Hematopoietic multipotent progenitor cell (in vitro differentiated cells): ENCODE measurements at places on chromosomes 16 and 17.

DNA sequence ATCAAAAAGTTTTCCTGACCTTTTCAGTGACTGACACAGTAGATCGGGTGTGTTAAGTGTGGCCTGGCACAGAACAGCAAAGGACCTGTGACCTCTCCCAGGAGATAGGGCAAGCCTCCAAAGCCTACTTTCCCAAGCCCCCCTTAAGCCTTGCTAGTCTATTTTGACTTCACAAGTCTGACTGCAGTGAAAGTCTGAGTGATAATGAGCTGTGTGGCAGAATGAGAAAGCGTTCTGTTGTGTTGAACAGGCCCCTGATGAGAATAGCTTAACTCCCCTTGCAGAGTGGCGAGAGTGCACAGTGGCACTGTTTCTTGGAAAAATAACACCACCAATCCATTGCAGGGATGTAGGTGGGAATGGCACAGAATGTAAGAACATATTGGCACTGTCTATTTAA is 32.8 kb downstream of the MMD start:
- no peak for DNase-seq

DNA sequence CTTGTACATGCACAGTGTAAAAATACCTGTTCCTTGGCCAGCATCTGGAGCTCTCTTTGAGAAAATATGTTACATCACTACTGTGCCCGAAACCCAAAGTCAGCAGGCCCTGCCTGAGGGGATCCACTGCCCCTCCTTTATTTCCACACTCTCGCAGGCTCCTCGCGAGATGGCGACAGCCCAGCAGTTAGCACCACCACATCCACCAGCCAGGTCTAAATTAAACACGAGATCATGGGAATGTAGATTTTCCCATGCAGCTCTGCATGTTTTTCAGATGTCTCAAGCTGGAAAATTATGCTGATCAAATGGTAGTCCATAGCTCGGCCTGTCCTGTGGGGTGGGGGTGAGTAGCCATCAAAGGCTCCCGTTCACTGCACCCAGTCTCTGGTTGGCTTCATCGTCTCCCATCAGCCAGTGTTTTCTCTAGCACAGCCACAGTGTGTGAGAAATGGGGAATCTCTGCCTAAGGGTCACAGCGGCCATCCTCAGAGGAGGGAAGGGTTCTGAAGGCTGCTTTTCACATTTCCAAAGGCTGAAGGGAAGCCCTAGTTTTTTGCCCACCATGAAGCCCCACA is 34.7 kb downstream of the EPN2 start:
- DNase-seq = no peak

- DNase-seq = no peak
Observed at GRCh38 chr16:28990375-28991040, 5.7 kb downstream of the LAT start.

DNA sequence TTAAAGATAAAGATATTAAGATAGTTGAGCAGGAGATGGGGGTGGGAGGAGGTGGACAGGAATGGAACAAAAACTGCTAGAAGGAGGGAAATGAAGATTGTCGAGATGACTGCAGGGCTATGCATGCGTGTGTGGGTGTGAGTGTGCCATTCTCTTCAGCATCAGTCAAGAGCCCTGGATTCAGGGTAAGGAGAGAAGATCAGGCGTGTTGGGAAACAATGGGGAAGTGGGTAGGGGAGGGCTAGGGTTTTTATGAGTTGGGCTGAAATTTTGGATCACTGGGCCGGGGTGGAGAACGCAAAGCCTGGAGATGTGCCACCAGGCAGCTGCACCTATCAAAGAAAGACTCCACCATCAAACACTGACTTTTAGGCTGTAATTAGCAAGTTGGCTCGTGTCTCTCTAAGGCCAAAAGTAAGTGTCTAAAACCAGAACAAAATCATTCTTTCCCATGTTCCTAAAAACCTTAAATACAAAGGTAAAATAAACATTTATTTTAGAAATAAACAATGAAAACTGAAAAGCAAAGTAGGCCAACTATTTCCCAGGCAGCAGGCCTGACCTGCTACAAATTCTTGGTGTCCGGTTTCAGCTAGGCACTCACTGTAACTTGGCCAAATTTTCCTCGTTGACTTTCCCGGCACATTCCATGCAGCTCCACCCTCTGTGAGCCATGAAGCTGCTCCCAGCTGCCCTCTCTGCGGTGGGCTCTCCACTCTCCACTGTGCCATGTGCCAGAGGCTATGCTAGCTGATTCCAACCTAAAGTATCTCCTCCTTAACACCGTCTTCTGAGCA is 4.2 kb downstream of the CDRT4 start:
- DNase-seq = no peak

- no peak for DNase-seq
Observed at GRCh38 chr16:86378831-86379504, 131.4 kb upstream of the FOXF1 start.

DNA sequence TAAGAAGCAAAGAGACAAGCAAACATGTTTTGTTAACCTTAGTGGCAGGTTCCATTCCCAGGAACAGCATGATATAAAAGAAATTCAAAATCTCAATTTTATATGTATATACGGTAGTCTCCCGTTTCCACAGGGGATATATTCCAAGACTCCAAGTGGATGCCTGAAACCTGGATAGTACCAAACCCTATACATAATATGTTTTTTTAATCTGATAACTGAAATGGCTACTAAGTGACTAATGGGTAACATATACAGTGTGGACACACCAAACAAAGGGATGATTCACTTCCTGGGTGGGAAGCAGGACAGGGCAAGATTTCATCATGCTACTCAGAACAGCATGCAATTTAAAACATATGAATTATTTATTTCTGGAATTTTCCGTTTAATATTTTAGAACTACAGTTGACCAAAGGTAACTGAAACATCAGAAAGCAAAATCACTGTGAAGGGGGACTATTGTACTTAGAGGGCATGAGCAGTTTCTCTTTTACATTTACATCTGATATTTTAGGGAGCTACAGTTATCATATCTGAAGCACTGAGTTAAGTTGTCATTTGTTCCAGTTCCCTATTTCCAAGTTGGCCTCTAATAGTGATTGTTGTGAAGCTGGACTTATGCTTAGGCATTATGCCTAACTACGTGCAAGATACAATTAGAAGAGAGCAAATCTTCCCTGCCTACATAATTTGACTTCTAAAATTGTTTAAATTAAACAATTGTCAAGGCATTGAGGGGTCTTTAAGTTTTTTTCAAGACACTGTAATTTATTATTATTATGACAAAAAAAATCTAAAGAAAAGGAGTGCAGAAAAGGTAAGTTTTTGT is 34.1 kb upstream of the ABCA6 start:
- no peak for DNase-seq

- no peak for DNase-seq
Observed at GRCh38 chr16:87058728-87059250, 258.4 kb downstream of the C16orf95 start.

- no peak for DNase-seq
Observed at GRCh38 chr17:26775219-26775822, 518.6 kb upstream of the WSB1 start.

DNA sequence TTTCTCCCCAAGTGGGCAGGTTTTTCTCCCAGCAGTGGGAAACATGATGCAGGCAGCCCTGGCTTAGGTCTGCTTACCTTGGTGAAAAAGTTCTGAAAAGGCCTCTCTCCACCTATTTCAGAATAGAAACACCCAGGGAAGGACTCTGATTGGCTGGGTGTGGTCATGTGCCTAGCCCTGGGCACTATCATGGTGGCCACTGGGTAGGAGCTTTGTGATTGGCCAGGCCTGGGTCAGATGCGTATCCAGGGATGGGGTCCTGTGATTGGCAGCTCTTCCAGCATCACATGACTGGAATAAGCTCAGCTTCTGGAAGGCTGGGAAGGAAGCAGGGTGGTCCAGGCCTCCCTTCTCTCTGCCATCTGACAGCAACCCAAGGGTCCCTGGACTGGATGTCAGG is 53.5 kb downstream of the ZDHHC7 start:
- no peak for DNase-seq

GRCh38 chr17:35786941-35787432 is 8.5 kb downstream of the MMP28 start:
- DNase-seq = no peak

- no peak for DNase-seq
Observed at GRCh38 chr17:67725373-67725791, 7.6 kb downstream of the NOL11 start.

- DNase-seq = no peak
Observed at GRCh38 chr17:69134112-69134511, 7.6 kb downstream of the ABCA6 start.

DNA sequence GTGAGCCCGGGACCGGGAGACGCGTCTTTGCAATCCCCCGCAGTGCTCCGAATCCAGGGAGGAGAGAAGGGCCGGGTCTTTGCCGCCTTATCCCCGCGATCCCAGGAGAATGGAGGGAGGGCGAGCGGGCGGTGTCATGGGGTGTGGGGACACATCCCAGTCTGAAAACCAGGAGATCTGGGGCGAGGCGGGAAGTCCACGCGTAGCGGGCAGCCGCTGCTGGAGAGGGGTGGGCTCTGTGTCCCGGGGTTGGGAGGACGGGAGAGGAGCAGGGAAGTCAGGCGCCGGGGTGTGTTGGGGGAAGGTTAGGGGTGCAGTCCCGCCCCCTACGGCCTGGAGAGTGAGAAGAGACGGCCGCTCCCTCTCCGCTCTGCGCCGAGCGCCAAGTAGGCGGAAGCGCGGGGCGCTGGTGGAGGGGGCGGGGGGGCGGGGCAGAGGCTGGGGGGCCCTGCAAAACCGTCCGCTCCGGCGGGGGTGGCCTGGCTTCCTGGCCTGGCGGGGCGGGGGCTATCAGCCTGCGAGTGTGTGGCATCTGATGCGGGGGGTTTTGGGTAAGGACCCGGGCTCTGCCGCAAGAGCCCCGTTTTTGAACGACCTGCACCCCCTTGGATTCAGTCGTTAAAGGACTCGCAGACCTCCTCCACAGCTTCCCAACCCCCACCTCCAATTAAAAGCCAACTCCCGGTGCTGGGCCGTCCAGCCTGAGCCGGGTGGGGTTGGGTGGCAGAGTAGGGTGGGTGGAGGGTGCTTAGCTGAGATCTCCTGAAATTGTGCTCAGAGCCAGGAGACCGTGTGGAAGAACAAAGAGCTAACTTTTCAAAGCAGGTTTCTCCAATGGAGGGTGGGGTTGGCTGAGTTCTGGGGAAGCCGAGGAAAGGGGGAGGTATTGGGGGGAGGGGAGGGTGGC is 654 bp downstream of the LASP1 start:
- DNase-seq = peak; percentile 61

DNA sequence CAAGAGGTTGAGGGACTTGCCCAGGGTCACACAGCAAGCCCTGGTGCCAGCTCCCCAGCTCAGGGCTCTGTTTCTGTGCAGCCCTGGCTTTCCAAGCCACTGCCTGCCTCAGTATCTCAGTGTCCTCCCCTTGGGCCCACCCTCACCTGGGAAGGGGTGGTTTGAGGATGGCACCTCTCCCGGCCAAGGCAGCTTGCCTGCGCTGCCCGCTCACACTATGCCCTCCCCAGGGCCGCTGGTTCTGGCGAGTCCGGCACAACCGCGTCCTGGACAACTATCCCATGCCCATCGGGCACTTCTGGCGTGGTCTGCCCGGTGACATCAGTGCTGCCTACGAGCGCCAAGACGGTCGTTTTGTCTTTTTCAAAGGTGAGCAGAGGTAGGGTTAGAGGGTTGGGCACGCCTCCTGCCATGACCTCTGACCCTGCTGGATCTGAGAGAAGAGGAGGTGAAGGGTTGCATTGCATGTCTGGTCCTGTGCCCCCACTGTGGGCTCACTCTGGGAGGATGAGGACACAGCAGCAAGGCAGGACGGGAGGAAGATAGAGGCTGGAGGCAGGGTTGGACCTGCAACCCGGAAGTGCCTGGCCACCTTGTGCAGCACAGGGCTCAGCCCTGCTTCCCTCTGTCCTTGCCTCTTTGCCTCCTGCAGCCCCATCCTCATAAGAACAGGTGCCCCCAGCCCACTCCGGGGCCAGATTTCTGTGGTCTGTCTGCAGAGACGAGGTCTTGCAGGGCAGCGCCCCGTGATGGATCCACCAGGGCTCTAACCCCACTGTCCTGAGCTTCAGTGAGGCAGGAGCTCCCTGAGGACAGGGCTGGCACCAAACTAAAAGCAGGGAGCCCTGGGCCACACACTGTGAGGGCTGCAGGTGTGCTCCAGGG is 16.7 kb downstream of the MMP15 start:
- DNase-seq = no peak

DNA sequence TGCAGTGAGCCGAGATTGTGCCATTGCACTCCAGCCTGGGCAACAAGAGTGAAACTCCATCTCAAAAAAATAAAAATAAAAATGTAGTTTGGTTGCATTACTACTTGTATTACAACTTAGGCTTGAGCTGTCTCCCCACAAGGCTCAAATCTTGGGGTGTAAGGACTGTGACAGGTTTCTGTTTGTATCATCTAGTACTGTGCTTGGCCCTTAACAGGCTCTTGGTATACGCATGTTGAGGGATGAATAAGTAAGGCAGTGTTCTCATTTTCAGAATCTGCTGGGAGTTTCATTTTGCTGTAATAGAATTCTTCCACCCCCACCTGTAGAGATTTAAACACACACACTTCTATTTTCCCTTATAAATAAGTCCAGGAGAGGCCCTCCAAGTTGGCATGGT is 289.4 kb upstream of the EEF2KMT start:
- no peak for DNase-seq

GRCh38 chr17:70239391-70239826 is 70.1 kb downstream of the KCNJ2 start:
- DNase-seq = no peak

DNA sequence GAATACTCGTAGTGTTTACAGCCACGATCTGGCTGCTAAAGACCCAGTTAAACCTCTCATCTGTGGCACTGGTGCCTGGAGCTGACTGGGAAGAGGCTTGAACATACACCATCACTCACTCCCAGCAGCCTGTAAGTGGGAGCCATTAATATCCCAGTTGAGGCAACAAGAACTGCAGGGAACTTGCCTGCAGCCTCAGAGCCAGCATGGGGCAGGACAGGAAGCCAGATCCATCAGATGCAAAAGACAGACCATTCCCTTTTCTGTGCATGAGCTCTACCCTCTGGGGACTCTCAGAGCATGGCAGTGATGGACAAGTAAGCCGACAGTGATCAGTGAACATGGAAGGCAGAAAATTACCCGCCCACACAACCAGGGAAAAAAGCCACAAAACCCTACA is 91.8 kb downstream of the TMEM132E start:
- no peak for DNase-seq

- DNase-seq = no peak
Observed at GRCh38 chr17:45118691-45119090, 13.6 kb downstream of the PLCD3 start.

DNA sequence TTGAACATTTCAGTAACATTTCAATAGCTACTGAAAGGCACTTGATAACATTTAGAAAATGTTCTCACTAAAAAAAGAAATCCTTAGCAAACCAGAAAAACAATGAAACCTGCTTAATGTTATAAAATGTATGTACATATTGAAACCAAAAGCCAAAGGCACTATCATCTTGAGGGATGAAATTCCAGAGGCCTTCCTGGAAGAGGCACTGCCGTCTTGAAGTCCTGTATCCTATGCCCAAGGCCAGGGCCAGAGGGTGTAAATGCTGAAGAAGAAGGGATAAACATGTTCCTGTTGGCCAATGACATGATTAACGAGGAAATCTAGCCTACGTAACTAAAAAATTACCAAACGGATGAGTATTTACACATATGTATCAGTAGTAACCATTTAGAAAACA is 57.0 kb upstream of the DNAH17 start:
- no peak for DNase-seq

DNA sequence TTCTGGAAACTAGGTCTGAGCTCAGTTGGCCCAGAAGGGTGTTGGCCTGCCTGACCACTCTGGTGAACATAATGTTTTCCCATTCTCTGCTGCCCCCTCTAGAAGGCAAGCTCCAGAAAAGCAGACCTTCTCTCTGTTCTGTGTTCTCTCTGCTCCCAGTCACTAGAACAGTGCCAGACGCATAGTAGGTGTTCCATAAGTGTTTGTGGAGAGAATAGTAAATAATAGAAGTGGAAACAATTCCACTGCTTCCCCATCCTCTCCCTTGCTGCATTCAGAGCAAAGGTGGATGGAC is 32.2 kb upstream of the ETV4 start:
- no peak for DNase-seq
